ENCODE measurements at places on chromosomes 7 and 10.

DNA sequence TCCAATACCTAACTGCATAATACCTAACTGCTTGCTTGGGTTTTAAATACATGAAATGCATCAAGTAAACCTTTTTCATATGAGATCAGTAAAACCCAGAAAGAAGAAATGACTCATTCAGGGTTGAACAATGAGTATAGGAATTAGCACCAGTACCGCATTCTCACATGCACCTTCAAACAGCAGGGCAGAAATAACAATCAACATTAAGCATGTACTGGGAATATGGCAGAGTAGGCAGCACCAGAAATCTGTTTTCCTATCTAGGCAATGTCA, 850.3 kb upstream of the SORCS1 start:
- DNase-seq, result no peak

- DNase-seq, result no peak
These were observed 428.2 kb upstream of the GALNT17 start for GRCh38 chr7:70703785-70704184.

DNA sequence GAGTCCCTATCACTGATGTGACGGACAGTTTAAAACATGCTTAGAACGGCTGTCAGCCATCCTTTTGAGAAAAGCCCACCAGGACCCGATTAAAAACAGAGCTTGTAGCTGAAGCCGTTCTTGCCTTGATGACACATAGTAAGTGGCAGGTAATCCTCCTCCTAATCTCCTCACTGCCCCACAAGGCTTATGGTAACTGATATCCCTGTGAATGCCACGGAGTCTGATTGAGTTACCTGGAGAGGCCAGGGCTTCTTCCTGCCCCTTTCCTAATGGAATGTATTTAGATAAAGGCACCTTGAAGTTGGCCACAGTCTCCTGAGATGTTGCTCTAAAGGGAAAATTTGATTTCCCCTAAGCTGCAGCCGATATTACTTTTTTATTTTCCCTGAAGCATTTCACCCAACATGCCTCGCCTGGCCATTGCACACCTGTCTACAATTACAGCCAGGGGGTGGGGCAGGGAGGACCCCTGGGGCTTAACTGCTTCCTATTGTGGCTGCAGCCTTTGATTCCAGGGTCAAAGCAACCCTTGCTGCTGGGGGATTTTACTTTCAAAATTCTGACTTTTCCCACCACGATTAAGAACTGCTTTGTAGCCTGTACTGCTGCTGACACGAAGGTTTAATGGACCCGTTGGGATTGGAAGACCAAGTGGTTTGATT, 169.0 kb upstream of the GPR26 start:
- DNase-seq, result no peak

DNA sequence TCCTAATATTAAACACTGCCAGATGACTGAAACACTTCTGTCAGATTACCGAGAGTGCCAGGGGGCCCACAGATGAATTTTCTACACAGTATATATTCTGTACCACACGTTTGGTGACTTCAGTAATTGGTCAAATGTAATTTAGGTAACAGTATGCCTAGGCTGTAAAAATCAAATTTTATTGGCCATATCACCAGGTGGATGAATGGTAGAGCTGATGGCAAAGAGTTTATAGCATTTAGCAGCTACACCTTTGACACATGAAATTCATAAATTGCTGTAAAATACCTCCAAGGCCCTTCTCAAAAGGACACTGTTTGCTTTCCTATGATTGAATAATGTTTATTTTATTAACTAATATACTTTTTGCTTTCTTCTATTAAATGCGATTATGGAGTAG, 101.3 kb downstream of the ARID5B start:
- DNase-seq, result no peak

GRCh38 chr7:113128031-113128430, 9.7 kb upstream of the SMIM30 start:
- no peak for DNase-seq

DNA sequence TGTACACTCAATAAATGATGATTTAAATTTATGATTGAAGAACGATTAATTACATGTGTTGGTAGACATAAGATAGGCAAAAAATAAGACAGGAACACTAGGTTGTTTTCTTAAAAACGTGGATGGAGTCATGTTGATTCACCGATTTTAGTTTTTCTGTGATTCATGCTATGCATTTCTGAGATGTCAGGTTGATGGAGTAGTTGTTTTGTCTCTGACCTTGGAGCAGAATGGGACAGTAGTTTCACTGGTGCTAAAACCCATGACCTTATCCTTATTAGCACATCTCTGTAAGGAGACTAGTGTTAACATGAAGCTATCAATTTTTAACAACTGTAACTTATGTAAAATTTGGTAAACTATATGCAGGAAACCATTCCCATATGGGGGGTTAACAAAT, 611.6 kb upstream of the FZD8 start:
- no peak for DNase-seq

DNA sequence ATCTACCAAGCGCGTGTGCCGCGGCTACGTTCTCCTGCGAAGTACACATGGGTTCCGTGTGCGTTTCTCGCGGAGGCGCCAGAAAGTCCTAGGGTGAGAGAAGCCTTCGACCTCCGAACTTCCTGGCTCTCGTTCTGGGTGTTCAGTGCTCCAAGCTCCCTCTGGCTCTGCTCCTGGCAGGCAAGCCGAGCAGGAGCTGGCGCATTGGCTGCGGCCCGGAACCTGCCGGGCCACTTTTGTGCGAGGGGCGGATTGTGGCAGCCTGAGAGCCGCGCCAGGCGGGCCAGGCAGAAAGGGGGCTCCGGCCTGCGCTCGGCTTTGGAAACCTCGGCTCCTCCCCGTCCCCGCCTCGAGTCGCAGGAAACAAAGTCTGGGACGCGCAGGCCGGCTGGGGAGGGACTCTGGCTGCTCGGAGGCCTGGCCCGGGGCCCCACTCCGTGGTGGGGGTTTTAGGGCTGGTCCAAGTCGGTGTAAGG, 9.6 kb downstream of the EMX2 start:
- DNase-seq, result no peak

DNA sequence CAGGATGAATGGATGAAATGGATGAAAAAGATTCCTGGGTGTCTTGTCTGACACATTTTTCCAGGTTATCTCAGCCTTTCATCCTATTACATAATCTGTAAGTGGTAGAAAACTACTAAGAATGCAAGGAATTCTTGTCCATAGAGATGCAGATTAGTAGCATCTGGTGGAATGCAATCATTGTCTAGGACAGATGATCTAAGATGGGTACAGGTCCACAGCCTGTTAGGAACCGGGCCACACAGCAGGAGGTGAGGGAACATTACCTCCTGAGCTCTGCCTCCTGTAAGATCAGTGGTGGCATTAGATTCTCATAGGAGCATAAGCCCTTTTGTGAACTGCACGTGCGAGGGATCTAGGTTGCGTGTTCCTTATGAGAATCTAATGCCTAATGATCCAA, 225.0 kb downstream of the CALN1 start:
- no peak for DNase-seq

- no peak for DNase-seq
These were observed 22.0 kb upstream of the SLC26A4 start for GRCh38 chr7:107638594-107638993.

GRCh38 chr10:111974325-111974724, 209.2 kb downstream of the GPAM start:
- DNase-seq, result no peak

GRCh38 chr10:94023906-94024305, 30.2 kb downstream of the PLCE1 start:
- DNase-seq, result no peak

GRCh38 chr7:147510923-147511322, 1079.6 kb upstream of the C7orf33 start:
- DNase-seq, result no peak

DNA sequence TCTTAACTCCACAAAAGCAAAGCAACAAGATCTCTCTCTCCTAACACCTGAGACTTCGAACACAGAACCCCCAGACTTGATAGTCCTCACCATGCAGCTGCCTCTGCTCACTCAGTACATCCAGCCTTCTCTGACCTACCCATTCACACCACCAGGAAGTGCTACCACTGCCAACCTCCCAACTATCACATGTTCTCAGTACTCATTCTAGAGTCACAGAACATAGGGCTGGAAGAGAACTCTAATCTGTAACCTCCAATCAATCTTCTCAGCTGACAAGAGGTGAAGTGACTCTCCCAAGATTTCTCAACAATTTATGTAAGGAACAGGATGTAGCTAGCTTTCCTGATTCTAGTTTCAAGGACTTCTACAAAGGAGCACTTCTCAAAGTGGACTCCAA, 3.8 kb downstream of the NUDCD3 start:
- no peak for DNase-seq

GRCh38 chr7:98119256-98119918, 12.7 kb downstream of the LMTK2 start:
- no peak for DNase-seq

DNA sequence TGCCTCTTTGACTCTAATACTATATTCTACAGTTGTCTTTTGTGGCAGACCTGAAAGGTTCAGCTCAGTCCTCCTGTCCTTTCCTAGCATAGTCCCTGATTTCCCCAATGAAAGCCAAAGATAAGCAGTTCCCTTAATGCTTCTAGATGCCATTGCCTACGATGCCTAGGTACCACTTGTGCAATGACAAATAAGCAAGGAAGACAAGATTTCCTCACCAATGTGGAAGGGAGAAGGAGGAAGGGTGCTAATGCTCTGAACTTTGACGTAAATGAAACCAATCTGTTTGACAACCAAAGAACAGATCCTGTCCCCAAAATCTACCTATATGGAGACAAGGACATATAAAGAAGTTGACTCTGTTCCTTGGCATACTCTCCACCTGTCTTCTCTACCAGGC, 393.3 kb downstream of the KCNMA1 start:
- DNase-seq, result no peak

DNA sequence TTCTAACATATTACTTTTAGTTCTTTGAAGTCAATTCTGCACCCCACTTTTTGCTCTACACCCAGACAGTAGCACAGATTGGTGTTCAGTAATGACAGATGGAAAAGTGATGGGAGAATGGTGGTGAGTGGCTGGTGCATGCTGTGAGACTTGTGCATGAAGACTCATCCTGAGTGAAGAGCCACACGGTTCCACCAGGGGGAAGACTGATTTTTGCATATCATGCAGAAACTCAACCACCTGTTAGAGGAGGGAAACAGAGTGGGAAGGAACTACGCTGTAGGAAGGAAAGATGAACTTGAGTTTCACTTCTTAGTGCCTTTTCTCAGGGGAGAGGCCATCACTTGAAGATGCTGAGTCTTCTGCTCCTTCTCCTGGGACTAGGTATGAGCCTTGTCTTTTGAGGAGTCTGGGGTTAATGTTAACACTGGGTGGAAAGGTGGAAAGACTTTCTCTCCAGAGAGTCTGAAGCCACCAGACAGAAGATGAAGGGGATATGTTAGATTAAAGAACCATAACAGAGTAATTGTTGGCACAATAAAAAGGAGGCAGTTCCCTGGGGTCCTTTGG, 9.3 kb upstream of the PRSS1 start:
- DNase-seq, result no peak

- DNase-seq, result no peak
These were observed 116.6 kb upstream of the AOAH start for GRCh38 chr7:36840904-36841303.

GRCh38 chr7:32476816-32477648, 13.1 kb downstream of the LSM5 start:
- DNase-seq, result no peak

DNA sequence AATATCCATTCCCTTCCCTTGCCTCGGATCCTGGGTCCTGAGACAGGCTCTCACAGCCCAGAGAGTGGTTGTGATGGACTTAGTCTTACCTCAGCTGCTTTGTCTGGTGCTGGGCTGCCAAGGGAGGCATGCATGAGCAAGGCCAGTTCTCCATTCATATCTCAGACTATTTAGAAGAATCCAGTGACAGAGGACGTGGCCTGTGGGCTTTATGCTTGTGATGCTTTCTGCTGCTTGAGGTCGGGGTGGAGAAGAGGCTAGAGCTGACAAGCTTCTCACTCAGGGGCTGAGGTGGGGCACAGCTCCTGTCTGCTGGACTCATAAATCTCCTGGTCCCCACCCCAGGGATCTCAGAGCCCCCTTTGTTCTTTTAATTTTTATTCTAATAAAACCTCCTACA, 66.8 kb downstream of the DNAJC12 start:
- DNase-seq, result no peak

GRCh38 chr10:48611133-48611532, 6.3 kb upstream of the ARHGAP22 start:
- DNase-seq, result no peak

GRCh38 chr10:12156367-12157123, 27.1 kb downstream of the SEC61A2 start:
- no peak for DNase-seq

GRCh38 chr10:98405422-98405821, 9.6 kb downstream of the PYROXD2 start:
- DNase-seq, result no peak

- no peak for DNase-seq
These were observed 353.0 kb upstream of the KCND2 start for GRCh38 chr7:119919986-119920385.

DNA sequence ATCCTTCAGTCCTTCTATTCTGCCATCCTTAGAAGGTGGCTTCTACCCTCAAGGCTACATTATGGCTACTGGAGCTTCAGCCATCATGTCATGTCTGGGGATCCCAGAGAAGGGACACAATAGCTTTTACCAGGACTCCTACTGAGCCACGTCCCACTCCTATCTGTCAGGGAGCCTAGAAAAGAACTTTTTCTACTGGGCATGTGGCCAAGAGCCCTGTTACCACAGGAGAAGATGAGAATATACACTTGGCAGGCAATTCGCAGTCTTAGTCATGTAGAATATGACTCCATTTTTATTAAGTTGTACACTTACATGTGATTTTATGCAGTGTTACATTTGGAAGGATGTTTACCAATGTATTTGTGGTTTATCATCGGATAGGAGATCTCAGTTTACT, 64.6 kb upstream of the KCNMA1 start:
- no peak for DNase-seq

DNA sequence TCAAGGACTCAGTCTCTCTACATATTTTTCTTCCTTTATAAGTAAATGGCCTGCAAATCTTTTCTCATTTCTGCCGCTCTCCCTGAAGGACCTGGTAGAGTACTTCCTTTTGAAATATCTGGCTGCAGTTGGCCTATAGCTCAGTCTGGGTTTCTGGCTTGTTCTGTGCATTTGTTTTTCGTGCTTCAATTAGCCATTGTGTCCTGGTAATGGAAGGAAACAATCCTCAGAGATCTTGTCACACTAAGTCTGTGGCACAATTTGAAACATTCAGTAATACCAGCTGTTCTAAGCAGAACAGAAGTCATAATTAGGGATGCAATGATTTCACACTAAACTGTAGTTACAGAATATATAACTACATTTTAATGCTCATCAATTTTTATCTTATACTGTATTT, 545.0 kb downstream of the NRG3 start:
- DNase-seq, result no peak

- no peak for DNase-seq
These were observed 7.2 kb upstream of the RELN start for GRCh38 chr7:103996639-103997038.

- DNase-seq, result no peak
These were observed 390.0 kb downstream of the TNS3 start for GRCh38 chr7:47191876-47192291.

GRCh38 chr10:132982301-132982989, 40.1 kb upstream of the CFAP46 start:
- DNase-seq, result no peak

GRCh38 chr7:66303454-66304155, 98.5 kb downstream of the TPST1 start:
- DNase-seq, result no peak

GRCh38 chr10:119541459-119542356, 811 bp downstream of the RGS10 start:
- DNase-seq, result no peak

GRCh38 chr10:133135116-133135465, 24.9 kb upstream of the KNDC1 start:
- no peak for DNase-seq
